Endodermal cell (in vitro differentiated cells): ENCODE measurements at places on chromosomes 1 and 21. TPM values are rescaled to one million over a fixed set of nuclear protein-coding genes. Genes with fewer than 3 reads are reported as not detected.

GRCh38 chr1:156124557-156125483 is 10.3 kb downstream of the LMNA start:
- DNase-seq: peak; percentile 70

Gene SDE2
- 19.0 and 19.9 TPM in 2 replicates for total RNA-seq

Gene AMPD1
- total RNA-seq: not detected in 2 replicates

GRCh38 chr21:46229923-46230260 is 1.3 kb upstream of the LSS start:
- DNase-seq: no peak

Gene THAP3
- total RNA-seq: 13.0 and 13.2 TPM in 2 replicates

- peak; percentile 90 for DNase-seq
Measured at GRCh38 chr21:39518055-39518846, 66.5 kb downstream of the SH3BGR start.
